Dermis microvascular lymphatic vessel endothelial cell (primary cell): ENCODE measurements at places on chromosomes 1 and 21.

GRCh38 chr21:17114045-17114444 lies 398.8 kb upstream of the CXADR start:
- DNase-seq = no peak

GRCh38 chr1:231684356-231685244 lies 58.0 kb downstream of the DISC1 start:
- no peak for DNase-seq

DNA sequence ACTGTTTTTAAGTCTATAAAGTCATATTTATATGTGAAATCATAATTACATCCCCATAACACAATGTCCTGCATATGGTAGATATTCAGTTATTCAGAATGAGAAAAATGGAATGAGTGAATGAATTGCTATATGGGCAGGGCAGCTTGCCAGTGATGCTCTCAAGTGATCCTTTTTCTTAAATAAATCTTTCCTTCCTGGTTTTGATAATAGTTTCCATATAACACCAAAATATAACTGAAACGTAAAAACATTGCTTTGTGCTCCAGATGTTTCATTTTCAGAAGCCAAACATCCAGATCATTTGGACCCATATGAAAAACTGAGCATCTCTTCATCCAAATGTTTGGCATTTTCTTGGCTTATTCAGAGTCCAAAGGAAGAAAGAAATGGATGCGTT lies 30.2 kb upstream of the RGS8 start:
- DNase-seq = no peak

GRCh38 chr21:14615359-14615974 lies 69.4 kb upstream of the SAMSN1 start:
- no peak for DNase-seq

DNA sequence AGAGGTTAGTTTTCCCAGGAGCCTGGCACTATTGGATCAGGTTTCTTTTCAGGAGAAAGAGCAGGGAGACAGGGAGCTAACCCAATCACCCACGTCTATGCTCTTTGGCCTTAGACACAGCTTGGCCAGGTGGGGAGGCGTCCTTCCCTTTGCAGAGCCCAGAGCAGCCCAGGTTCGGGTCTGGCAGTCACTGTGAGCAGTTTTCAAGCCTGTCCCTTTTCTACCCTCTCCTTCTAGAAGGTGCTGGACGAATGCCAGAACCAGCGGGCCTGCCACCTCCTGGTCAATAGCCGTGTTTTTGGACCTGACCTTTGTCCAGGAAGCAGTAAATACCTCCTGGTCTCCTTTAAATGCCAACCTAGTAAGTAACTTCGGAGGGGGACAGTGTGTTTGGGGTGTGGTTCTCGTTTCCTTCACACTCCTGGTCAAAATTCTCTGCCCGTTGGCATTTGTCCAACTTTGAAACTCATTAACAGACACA lies 44.9 kb downstream of the EVA1C start:
- DNase-seq = no peak

DNA sequence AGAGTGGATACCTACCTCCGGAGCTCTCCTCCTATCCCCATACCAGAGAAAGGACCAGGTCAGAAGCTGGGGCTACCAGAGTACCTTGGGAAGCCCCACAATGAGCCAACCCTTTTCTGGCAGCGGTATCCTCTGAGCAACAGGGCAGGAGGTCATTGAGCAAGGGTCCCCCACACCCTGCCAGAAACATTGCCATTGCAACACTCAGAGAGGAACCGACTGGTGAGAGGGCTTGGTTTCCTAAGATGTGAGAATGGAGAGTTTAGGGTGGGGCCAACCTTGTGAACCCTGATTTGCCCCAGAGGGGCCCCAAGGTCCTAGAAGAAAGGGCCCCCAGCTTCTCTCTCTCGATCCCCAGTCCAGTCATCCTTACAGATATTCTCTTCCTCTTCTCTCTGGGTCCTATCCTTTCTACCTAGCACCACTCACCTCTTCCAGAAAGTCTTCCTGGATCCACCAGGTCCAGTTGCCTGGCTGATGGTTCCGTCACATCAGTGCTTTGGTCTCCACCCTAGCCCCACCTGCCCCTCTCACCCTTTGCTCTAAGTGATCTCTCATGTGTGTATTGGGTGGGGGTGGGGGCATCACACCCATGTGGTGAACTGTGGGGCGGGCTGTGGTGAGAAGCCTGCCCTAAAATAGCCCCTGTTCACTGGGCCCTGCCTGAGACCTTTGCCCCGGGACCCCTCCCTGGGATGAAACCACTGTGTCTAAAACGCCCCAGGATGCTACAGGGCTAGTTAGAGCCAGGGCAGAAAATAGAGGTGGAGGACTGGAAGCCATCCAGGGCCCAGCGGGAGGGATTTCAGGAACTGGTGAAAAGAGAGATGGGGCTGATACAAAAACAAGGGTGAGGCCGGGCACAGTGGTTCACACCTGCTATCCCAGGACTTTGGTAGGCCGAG lies 8.7 kb downstream of the FGR start:
- DNase-seq = no peak

DNA sequence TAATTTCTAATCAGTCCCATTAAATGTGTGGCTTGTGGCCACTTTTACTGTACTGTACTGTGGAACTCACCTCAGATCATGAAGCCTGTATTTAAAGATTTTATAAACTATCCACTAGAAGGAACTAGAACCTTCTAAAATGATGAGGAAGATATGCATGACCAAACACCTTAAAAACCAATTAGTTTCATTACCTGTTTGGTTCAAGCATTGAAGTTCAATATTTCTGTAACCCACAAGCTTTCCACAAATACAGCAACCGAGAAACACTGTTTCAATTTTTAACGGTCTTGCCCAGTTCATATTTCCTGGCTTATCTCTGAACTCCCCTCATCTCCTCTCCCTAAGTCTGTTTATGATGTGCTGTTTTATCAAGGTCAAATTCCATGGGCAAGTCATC lies 264.3 kb upstream of the PLD5 start:
- no peak for DNase-seq

DNA sequence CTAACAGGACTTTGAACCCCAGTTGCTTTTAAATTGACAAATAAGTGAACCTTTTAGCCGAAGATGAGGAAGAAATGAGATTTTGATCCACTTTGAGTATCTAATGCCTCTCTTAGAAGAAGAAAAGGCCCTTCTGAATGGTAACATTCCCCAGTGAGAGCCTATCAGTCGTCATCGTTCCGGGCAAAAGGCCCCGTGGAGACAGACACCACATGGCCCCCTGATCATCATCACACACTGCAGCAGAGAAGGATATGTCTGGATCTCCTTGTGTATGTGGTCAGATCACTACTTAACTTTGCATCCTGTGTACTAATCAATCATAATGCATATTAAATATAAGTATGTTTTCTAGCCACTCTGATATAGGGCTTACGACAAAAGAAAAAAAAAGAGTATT lies 87.3 kb upstream of the SMYD2 start:
- DNase-seq = no peak

DNA sequence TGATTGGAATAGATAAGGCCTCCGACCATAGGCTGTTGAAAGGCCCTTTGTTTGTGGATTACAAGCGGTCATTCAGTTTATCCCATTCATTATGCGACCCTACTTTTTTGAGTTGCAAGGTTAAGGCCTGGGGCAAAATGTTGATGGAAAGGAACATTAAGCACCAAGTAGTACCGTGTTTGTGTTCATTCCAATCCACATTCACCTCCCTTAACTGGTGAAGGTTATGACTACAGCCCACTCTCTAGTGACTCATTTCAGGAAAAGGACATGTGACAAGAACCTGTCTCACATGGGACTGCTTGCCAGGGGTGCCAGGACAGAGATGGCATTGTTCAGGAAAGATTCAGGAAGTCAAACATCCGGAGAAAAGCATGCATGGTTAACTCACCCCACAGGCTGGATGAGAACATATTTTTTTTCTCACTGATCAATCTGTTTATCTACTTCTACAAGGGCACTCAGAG lies 81.6 kb downstream of the CD58 start:
- peak; percentile 94 for DNase-seq

DNA sequence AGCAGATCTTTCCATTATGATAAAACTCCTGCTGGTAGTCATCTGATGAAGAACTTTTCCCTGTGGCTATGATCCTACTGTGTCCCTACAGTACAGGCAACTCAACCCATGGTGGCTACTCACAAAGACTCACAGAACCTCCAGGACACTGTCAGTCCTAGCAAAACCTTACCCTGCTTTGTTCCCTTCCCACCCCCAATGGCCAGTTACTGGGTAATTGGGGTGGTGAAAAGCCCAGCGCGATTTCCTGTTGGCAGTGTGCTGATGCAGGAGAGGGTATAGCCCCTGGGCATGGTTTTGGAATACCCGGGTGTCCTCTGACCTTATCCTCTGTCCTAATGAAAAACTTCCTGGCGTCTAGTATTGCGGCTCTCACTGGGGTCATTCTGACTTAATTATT lies 533 bp upstream of the RGL1 start:
- no peak for DNase-seq

- no peak for DNase-seq
Observed at GRCh38 chr21:46431884-46432488, 26.7 kb upstream of the DIP2A start.

GRCh38 chr1:12518931-12519692 lies 98.9 kb downstream of the DHRS3 start:
- no peak for DNase-seq

- DNase-seq = no peak
Observed at GRCh38 chr21:33443194-33443593, 36.6 kb downstream of the TMEM50B start.

DNA sequence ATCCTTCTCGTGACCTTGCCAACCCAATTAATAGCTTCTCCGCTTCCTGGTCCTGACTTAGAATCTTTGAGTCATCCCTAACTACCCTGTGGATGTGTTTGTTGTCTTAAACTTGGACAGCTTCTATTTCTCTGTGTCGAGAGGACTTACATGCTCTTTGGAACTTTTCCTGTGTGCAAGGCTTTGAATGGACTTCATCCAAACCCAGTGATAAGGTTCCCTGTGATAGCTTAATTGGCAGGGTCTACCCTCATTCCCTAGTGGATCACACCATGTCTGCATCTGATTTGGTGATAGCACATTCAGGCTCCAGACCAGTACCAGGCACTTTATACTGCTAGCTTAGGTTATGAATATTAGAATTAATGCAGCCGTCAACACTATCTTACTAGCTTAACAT lies 378.2 kb upstream of the KAZN start:
- DNase-seq = no peak
